ENCODE measurements at places on chromosomes 16 and 17. TPM values are rescaled to one million over a fixed set of nuclear protein-coding genes. Genes with fewer than 3 reads are reported as not detected.

The ATP6V0C gene
- 5.1 TPM for total RNA-seq

- DNase-seq, result peak; percentile 64
Measured at GRCh38 chr16:81238296-81239011, at the start of gene BCO1. Gene BCO1, plus strand, starts transcription at chr16:81238689. Its CDS starts 220 bp downstream, at chr16:81238909.

DNA sequence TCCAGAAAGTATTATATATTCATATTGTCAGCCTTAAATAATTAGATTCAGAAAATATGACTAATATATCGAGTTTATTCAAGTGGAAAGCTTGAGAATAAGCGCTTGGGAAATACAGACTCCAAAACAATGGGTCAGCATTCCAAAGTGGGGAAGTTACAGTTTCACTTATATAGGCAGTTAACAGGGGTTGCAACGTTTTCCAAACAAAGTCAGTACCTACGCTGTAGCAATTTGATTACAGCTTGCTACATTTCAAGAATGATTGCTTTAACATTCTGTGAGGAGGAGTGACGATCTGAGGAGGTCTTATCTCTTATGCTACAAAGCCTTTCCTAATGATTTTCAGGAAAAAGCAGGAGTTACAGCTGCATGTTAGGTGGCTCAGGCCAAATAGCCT is 34.2 kb upstream of the HS3ST3A1 start:
- peak; percentile 32 for DNase-seq

DNA sequence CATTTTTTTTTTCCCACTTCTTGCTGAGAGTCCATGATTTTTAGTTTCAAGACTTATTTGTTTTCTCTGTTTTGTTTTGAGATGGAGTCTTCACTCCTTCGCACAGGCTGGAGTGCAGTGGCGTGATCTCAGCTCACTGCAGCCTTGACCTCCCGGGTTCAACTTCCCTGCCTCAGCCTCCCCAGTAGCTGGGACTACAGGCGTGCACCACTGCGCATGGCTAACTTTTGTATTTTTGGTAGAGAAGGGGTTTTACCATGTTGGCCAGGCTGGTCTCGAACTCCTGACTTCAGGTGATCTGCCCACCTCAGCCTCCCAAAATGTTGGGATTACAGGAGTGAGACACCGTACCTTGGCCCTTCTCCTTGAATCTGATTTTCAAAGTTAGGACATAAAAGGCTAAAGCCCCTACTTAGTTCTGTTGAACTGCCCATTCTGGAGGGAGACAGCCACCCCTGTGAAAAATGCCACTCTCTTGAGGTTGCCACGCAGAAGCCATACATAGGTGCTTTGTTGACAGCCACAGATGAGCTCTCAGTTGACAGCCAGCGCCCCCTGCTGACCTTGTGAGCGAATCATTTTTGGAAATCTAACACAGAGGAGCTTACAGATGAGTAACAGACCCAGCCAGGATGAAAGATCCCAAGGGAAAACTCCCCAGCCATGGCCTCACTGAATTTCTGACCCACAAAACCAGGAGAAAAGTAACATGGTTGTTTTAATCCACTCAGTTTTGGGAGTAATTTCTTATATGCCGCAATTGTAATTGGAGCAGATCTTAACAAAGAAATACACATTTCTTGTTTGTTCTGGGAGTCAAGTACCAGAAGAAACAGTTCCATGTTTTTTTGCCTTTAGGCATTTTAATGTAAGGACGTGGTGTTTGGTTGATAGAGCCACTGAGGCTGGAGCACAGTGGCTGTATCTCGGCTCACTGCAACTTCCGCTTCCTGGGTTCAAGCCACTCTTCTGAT is 38.8 kb downstream of the PKD1L3 start:
- peak; percentile 69 for DNase-seq

- no peak for DNase-seq
Measured at GRCh38 chr17:48126532-48126850, 18.9 kb downstream of the SNX11 start.

GRCh38 chr17:67482764-67483163 is 105.7 kb downstream of the PITPNC1 start:
- no peak for DNase-seq

All from fibroblast of lung (primary cell).